ENCODE measurements at places on chromosomes 3 and 15.

DNA sequence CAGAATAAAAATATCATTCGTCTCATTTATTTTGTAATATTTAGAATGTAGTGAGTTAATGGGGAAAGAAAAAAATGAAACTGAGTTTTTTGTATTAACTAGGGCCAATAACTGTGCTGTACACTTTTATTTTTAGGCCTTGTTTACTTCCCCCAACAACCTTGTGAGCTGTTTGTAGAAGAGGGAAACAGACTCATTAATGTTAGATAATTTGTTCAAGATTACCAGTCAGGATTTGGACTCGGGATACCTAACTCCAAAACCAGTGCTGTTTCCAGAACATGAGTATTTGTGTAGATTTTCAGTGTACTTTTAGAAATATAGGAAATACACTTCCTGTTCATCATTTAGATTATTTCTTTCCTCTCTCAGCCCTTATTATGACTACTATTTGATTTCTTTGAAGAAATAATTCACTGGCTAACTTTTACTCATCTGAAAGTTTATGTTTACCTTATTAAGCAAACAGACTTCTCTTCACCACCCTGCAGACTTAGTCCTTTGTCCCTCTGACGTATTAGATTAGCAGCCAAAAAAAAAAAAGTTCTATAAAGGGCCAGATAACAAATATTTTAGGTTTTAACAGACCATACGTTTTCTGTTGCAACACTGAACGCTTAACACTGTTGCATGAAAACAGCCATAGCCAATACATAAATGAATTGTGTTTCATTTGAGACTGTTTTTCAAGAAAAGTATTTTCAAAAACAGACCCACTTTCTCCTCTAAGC is 192.5 kb upstream of the CGNL1 start:
- no peak for DNase-seq

DNA sequence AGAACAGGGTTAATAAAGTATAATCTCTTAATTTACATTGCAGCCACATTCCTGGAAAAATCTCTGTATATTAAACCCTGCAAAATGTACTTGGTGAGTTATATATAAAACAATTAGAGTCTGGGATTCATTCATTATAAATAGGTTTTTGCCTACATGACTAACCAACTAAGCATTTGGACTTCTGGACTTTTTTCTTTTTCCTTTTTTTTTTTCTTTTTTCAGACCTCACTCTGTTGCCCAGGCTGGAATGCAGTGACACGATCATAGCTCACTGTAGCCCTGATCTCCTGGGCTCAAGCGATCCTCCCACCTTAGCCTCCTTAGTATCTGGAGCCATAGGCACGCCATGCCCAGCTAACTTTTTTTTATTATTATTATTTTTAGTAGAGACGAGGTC is 4.5 kb downstream of the DNAJC13 start:
- DNase-seq = no peak

DNA sequence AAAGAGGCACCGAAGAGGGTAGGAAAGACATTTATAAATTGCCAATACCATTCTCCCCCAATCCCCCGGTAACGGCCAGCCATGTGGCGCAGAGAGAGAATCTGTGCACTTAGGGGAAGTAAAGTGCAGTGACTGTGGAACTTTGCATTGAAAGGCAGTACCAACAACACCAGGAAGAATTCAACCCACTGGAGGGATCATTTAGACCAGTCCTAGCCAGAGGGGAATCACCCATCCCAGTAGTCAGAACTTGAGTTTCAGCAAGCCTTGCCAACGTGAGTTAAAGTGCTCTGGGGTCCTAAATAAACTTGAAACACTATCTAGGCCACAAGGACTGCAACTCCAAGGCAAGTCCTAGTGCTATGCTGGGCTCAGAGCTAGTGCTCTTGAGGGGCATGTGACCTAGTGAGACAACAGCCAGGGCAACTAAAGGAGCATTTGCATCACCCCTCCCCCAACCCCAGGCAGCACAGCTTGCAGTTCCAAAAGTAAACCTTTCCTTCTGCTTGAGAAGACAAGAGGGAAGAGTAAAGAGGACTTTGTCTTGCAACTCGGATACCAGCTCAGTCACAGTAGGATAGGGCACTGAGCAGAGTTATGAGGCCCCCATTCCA is 15.0 kb downstream of the CEP70 start:
- DNase-seq = no peak

GRCh38 chr15:95522533-95522932 is 808.0 kb upstream of the NR2F2 start:
- no peak for DNase-seq

- DNase-seq = no peak
Measured at GRCh38 chr3:37937156-37937555, 53.4 kb upstream of the VILL start.

DNA sequence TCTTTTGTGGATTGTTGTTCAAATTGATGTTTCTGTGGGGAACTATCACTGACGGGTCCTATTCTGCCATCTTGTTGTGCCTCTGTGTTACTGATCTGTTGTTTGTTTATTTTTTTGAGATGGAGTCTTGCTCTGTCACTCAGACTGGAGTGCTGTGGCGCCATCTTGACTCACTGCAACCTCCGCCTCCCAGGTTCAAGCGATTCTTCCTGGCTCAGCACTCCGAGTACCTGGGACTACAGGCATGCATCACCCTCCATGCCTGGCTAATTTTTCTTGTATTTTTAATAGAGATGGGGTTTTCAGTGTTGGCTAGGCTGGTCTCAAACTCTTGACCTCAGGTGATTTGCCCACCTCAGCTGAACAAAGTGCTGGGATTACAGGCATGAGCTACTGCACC is 31.6 kb downstream of the CDAN1 start:
- no peak for DNase-seq
